ENCODE measurements at places on chromosomes 2 and 18.

GRCh38 chr18:55354795-55355194 is 233.2 kb downstream of the TCF4 start:
- DNase-seq, result no peak

DNA sequence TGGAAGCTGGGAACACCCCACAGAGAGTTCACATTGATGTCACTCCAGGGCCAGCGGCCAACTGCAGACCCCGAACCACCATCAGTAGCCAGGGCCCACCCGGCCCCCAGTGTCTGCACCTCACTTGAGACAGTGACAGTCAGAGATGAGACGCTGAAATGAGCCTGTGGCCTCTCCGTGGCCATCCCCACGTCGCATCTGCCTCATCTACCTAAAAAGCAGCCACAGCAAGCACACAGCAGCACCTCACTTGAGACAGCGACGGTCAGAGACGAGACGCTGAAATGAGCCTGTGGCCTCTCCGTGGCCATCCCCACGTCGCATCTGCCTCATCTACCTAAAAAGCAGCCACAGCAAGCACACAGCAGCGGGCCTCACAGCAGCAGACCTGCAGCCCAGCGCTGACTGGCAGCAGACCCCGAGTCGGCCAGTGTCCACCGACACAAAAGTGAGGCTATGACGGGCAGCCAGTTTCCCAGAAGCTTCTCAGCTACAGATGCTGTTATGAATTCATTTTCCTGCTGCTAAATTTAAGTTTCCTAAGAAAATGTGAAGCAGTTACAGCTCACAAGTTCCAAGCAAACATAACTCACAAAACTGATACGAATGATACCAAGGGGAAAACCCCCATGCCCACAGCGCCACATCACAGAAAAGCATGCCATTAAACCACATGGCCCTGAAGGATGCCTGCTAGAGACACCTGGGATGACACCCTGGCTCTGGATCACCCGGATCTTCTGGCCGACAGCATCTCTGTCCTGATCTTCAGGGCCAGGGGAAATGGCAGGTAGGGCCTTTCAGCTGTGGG is 27.7 kb downstream of the SNORC start:
- DNase-seq, result no peak

- no peak for DNase-seq
Observed at GRCh38 chr18:48621240-48621639, 82.4 kb downstream of the CTIF start.

GRCh38 chr2:96241900-96242611 is 23.7 kb downstream of the TMEM127 start:
- no peak for DNase-seq

DNA sequence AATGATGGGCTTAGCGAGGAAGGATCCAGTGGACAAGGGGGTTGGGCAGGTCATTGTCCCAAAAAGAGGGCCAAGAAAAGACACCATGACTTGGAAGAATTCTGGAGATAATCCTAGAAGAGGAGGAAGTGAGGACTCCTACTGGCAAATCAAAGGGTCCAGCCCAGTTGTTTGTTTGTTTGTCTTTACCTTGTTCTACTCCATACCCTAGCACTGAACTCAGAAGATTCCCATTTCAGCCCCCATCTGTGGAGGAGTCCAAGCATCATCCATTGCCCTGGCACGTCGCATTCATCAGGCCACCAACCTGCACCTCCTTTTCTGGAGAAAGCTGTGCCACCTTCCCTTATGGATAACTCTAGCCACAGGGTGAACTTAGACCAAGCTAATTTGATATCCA is 326.2 kb downstream of the EN1 start:
- no peak for DNase-seq

- no peak for DNase-seq
Observed at GRCh38 chr2:133586978-133587377, 18.7 kb upstream of the NCKAP5 start.

DNA sequence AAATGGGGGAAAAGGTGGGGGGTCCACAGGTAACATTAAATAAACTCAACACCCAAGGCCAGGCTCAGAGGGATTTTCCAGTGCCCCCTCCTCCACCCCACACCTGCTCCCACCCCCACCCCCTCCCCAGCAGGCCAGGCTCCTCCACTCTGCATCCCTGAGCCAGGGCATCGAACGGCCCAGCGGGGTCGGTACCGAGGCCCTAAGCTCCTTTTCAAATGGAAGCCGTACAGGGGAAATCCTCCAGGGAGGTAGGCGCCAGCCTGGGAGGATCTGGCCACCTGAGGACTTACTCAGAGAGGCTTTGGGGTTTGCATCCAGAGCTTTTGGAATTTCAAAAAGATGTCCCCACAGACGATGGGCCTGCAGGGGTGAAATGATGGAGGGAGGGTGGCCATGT is 46.5 kb downstream of the ZFP36L2 start:
- no peak for DNase-seq

DNA sequence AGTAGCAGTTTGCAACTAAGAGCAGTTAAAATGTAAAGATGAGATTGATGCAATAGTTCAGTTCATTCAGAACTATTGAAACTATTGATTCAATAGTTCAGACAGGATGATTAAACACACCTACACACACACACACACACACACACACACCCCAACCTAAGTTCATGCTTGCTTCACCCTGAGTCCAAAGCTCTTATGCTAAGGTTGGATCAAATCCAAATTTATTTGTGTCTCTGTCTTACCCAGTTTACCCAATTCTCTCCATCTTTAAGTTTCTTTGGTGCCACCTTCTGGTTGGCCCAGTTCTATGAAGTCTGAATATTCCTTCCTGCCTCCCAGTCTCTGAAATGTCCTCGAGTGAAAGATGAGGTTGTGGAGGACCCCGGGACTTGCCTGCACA is 5.1 kb downstream of the SERPINB8 start:
- DNase-seq, result peak; percentile 6

DNA sequence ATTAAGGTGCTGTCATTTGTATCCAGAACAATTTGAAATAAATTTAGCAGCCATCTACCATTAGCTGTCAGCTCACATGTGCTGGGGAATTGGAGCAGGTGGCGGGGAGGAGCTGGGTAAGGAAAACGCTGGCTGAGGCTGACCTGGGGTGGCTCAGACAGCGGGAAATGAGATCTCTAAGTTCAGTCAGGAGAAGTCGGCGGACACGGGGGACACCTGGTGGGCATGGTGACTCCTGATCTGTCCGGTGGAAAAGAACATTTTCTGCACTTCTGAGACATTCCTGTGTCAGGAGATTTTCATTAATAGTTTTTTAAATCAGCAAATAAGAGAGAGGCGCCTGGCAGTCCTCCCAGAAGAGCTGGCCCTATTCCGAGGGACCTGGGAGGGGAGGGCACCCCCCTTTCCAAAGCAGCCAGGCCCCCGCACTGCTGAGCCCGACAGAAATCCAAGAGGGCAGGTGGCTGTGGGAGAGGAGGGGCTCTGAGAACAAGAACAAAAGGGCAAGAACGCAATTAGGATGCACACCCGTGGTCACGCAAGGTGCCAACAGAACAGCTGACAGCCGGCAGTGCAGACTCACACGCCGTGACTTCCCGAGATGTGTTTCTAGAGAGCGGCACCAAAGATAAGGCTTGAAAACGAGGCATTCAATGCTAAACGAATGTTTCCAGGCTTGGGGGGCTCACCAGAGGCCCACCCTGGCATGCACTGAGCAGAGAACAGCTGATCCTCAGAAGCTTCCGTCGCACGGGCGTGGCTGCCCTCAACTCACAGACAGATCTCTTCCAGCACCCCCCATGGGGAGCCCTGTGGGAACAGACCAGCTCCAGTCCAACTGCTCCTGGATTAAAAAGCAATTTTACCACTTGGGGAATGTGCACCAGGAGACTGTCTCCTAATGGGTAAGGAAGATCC is 26.4 kb downstream of the SLC66A2 start:
- DNase-seq, result no peak

DNA sequence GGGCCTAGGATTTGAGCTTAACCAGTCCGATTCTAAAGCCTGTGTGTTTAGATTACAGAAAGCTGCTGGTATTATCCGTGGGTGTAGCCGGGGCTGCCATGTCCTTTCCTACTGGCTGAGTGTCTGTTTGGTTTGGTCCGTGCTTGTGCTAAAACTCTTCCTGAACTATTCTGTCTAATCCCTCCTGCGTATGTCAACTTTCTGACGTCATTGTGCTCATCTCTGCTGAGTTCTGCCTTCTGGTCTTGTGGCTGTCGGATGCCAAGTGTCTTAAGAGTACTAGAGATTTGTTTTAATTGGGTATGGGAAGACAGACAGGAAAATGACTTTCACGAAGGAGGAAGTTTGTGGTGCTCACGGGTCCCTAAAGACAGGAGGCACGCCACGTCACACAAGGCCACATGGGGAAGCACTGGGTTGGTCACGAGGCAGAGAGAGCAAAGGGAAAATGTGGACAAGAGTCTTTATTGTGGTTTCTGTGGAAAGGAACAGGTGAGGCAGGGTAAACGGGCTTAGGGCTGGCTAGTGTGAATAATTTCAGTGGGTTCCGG is 31.8 kb upstream of the NTSR2 start:
- no peak for DNase-seq

Measured in erythroblast (primary cell).